Central memory CD8-positive, alpha-beta T cell (primary cell): ENCODE measurements at places on chromosomes 11 and 22.

- DNase-seq, result no peak
Observed at GRCh38 chr22:46735747-46736608, 2.1 kb downstream of the CERK start.

DNA sequence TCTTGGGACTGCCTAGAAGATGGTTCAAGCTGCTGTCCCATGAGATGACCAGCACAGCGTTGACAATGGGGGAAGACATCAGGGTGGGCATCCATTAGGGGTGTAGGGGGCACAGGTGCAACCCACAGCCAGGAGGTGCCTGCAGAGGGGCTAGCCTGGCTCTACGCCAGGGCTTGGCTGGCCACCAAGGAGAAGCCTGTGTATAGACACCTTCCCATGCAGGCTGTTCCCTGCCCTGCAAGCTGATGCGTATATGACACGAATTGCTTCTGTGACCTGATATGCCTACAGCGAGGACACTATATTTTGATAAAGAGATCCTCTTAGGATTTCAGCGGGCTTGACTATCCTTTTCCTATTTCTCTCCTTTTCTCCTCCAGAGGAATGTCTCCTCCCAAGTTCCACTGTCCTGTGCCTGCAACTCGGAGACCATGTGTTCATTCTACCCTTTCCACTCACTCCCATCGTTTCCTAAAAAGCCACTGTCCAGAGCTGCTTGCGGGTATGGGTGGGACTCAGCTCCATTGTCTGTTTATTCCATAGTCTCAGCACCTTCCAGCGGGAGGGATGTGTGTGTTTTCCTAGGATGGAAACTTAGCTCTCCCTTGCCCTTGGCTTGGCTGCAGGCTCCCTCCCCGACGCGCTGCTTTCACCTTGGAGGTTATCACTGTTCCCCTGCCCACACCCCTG is 56.1 kb downstream of the ST14 start:
- DNase-seq, result no peak

DNA sequence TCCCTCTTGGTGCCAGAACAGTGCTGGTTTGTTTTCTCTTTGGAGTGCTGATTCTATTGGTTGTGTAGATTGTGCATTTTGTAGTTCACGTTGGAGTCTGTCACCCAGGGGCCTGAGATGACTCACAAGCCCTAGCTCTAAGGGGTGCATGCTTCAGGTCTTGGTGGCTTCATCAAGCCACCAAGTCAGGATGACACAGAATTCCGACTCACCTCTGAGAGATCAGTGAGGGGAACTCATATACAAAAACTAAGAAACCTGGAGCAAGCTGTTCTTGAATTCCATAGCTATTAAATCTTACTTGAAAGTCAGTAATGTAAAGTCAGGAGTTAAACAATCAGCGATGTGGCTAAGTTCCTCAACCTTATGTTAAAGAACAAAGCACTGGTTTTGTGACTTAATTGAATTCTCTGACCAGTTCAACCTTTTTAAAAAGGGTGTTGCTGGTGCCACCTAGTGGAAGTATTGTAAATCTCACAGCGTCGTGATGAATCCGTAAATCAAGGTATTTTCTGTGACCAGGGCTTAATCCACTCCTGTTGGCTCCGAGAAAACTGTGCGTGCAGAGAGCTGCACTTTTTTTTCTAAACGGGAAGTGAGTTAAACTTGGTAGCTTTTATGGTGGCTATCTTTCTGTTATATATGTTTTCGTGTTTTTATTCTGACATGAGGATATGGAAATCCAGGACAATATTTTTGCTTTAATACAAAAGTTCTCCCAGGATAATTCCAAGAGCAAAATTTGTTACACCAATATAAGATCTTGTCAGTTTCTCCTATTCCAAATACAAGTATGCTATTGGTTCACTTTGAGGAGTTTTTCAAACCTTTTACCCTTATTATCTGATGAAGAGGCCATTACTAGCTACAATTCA is 14.6 kb downstream of the MMP13 start:
- no peak for DNase-seq

DNA sequence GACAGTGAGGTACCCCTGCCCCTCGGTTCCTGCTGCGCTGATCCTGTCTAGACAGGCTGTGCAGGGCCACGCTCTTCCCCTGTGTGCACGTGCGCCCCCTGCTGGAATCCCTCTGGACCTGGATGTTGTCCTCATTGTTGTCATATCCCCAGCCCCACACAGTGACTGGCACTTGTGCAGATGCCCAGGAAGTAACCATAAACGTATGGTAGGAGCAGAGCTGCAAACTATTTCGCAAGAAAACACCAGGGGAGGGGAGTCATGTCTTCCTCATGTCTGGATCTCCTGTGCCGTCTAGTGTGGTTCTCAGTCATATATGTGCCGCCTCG is 114.7 kb downstream of the CRYBB2 start:
- no peak for DNase-seq

DNA sequence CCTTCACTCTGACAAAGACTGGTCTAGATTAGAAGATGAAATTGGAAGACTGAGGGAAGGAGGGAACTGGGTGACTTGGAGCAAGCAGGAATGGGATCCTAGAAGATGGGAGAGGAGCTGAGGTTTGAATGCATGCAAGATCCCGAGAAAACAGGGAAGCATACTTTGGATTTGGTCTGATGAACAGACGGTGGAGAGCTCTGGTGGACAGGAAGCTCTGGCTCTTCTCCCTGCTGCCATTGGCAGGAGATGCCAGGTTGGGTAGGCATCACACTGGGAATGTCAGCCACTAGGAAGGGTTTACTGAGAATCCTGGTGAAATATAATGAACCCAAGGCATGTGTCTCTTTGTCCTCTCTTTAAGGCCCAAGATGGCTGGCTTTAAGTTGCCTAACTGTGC is 16.5 kb downstream of the NAV2 start:
- no peak for DNase-seq

- DNase-seq, result no peak
Observed at GRCh38 chr11:21428796-21429195, 759.4 kb downstream of the NELL1 start.

DNA sequence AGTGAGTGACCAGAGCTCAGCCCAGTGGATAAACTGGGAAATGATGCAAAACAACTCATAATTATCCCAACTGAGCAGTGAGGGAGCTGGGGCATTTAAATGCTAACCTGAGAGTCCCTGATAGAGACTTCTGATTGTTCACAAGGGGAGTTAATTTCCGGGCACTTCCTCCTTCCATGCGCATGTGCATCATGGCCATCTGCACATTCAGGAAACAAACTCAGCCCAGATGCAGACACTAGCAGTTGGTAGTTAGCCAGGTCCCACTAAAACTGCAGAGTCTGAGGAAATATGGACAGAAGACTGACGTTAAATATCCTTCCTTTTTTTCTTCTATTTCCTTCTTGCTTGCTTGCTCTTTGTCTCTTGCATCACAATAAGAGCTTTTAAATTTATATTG is 852.1 kb upstream of the LRRC4C start:
- DNase-seq, result no peak

GRCh38 chr11:2549876-2550605 is 105.2 kb downstream of the KCNQ1 start:
- DNase-seq, result no peak

DNA sequence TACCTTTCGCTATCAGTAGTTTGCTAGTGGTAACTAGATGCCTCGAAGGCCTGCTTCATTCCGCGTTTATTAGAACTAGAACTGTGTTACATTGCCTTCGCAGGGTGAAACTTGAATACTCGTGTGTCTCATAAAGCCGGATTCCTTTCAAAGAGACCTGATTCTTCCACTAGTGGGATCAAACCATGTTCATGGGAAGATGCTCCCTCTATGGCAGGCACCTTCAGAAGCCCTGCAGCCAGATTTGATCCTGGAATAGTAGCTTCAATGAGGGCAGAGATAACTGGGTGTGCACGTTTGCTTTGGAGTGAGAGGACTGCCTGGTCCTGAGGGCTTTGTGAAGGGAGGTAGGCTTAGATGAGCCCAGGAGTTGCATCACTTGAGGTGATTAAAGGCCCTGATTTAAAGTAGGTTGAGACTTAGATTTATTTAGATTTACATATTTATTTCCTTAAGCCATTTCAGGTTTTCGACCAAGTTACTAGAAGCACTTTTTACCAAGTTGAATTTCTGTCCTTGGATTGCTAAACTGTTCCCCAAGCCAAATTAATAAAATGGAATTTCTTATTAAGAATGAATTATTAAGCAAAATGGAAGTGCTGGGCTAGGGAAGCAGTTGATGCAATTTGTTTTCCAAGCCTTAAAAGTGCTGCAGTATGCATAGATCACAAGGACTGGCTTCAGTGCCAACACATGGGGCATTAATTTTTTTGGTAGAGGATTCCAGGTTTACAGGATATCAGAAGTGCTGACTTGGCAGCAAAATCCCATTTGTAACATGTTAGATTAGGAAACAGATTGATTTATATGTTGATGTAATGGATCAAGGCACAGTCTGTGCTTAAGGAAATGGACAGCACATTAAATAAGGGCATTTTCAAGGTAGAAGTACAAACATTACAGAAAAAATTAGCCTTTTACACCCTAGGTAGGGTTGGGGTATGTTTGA is 32.9 kb downstream of the APLP2 start:
- no peak for DNase-seq

DNA sequence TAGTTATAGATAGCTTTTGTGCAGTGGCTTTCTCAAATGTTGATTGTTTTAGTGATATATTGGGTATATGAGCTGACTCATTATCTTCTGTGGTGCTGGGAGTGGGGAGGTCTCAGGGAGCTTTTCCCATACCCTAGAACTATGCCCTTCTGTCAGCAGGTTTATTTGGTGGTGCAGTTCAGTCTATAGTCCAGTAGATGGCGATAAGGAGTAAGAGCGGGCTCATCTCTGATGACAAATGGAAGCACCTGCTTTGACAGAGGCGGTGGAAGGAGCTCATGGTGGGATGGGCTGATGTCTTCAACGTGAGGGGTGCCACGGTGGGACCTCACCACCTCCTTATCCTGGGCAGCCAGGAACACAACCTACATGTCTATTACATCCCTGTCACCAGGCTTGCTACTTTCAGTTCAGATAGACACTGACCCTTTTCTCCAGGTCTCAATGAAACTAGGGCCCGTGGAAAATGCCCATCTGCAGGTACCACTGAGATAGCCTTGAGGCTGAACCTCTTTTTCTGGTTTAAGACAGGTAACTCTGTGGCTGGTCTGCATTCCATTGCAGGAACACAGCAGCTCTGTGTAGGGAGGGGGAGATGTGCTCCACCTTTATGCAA is 13.0 kb upstream of the OR6A2 start:
- no peak for DNase-seq

- DNase-seq, result no peak
Observed at GRCh38 chr11:20109731-20110445, 50.4 kb downstream of the DBX1 start.

- DNase-seq, result no peak
Observed at GRCh38 chr11:77776455-77776854, 44.1 kb downstream of the RSF1 start.

- no peak for DNase-seq
Observed at GRCh38 chr22:29605527-29605850, 2.1 kb downstream of the NF2 start.
